AG04449 (cell line): ENCODE measurements at places on chromosomes 4 and X.
A peak's percentile ranks its signal among the peaks of the same experiment; 100 is the strongest.

- DNase-seq = no peak
These were observed 176.9 kb upstream of the SCML1 start for GRCh38 chrX:17560385-17560784.

GRCh38 chrX:2503591-2504500, 3.1 kb upstream of the DHRSX start:
- no peak for DNase-seq

GRCh38 chr4:683982-684622, 4.8 kb downstream of the SLC49A3 start:
- no peak for DNase-seq

- DNase-seq = no peak
These were observed 73.3 kb downstream of the CYLC1 start for GRCh38 chrX:83934220-83934619.

GRCh38 chr4:139942241-139942640, 211.7 kb downstream of the MAML3 start:
- no peak for DNase-seq

GRCh38 chr4:39642885-39643552, 4.4 kb upstream of the SMIM14 start:
- no peak for DNase-seq

GRCh38 chr4:189341881-189342280, 598.8 kb upstream of the FRG1 start:
- DNase-seq = no peak

- no peak for DNase-seq
These were observed 2183.9 kb upstream of the TENM3 start for GRCh38 chr4:180059216-180059881.

- DNase-seq = no peak
These were observed 11.9 kb upstream of the NDUFC1 start for GRCh38 chr4:139314047-139314800.

GRCh38 chr4:81164623-81165416, 50.2 kb downstream of the PRKG2 start:
- DNase-seq = no peak

GRCh38 chr4:121108557-121108956, 36.2 kb upstream of the NDNF start:
- no peak for DNase-seq

- no peak for DNase-seq
These were observed 10.4 kb downstream of the CSTF2 start for GRCh38 chrX:100830547-100830946.

- no peak for DNase-seq
These were observed 55.5 kb upstream of the CLCN4 start for GRCh38 chrX:10101269-10101668.

GRCh38 chr4:48042979-48043461, 26.4 kb downstream of the NIPAL1 start:
- no peak for DNase-seq

DNA sequence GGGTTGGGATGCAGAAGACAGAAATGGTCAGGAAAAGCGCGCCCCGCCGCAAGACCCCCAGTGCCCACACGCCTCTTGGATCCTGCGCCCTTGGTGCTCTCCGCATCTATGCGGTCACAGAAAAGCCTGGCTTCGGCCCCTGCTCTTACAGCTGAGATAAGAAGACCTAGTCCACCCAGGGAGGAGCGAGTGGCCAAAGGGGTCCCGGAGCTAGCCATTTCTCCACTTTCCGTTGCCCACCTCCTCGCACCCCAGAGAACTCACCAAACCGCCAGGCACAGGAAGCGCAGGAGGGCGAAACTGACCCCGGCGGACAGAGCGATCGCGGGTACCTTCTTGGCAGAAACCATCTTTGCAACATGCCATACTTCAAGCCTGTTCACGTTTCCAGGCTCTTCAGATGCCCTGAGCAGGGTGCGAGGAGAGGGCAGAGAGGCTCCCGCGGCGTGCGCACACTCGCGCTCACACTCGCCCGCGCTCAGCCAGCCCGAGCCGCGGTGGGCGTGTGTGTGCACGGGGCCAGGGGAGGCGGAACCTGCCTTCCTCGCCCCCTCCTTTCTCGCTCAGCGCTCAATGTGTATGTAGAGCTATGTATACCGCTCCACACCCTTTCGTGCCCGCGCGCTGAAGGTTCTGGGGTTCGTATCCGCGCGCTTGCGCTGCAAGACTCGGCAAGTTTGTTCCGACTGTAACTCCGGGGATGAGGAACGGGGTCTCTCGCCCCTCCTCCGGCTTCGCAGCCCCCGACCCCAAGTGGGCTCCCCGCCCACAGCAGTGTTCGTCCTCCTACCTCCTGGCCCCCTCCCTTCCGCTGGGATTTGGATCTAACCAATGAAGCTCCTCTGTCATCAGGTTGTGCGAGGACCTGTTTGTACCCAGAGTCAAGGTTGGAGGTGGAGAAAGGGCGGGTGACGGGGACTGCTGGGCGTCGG, at the start of gene GABRA4:
GABRA4 (minus strand) TSS at position 507 of the 932 bp plus-strand sequence; CDS start at position 350, 157 bp downstream.
- no peak for DNase-seq

GRCh38 chrX:74925225-74926088, at the start of gene NEXMIF:
NEXMIF (minus strand) TSS chrX:74925452.
- no peak for DNase-seq

DNA sequence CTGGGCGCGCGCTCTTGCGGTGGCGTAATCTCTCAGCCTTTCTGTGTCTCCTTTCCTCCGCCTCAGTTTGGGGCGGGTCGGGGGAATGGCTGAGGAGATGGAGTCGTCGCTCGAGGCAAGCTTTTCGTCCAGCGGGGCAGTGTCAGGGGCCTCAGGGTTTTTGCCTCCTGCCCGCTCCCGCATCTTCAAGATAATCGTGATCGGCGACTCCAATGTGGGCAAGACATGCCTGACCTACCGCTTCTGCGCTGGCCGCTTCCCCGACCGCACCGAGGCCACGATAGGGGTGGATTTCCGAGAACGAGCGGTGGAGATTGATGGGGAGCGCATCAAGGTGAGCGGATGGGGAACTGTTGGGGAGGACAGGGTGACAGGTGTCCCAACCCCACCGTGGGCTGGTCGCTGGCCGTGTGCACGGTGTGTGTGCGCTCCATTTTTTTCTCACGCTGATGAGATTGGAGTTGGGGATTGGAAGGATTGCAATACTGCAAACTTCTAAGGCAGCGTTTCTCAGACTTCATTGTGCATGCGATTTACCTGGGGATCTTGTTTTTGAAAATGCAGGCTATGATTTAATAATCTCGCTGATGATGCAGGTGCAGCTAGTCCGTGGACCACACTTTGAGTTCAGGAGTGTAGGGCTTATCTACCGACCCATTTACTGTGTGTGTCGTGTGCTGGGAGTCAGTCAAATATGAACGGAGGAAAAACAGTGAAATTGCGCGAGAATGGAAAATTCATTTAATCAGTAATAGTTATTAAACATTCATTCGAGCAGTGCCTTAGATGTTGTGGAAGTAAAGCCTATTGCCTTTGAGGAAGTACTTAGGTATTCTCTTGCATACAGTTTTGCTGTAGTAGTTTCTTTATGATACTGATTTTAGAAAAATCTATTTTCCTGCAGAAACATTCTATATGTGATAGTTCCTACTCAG, at the start of gene RAB33B:
RAB33B (plus strand) TSS at position 11 of the 935 bp plus-strand sequence; CDS start at position 86, 75 bp downstream.
- DNase-seq = peak; percentile 44

GRCh38 chr4:107725281-107725859, 5.3 kb upstream of the PAPSS1 start:
- no peak for DNase-seq
